ENCODE measurements at places on chromosomes 1 and 21.
A peak's percentile ranks its signal among the peaks of the same experiment; 100 is the strongest.

DNA sequence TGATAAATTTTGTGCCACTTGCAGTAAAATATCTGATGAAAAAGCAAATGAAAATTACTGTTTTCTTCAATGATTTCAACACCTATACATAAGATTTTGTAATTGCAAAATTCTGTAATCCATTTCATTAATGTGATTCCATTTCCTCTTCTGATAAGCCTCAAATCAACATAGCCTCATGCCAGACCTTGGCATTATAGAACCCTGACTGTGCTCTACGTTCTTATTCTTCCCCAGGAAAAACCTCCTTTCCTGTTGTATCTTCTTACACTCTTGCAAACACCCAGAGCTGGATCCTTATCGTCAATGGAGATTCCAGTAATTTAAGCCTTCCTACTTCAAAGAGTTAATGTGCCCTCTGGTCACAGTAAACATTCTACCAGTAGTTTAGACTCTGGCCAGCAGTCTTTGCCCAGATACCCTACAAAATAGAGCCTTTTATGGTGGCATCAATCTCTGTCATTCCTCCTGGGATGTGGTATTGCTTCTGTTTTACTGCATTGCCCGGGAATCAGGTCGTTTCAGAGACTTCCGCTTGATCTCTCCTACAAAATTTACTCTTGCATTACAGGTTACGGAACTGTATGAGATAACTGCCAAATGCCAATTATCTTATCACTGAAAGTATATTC lies 48.5 kb upstream of the CHRM3 start:
- DNase-seq = no peak

DNA sequence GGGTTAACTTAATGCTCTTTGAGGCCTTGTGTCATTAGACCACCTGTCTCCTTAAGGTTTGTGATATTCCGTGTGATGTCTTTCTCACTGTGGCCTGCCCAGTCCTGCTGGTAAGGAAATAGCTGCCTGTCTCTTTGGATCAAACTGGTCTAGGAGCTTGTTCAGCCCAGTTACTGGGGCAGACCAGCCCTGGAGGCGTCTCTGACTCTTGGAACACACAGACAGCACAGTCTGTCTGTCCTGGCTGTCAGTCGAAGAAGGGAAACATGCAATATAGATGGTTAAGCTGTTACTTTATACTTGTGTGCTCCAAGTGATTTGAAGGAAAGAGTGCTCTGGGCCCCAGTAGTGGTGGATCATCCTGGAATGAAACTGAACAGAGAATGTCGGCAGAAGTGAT lies 20.4 kb downstream of the PBX1 start:
- no peak for DNase-seq

GRCh38 chr1:214637722-214638458 lies 34.9 kb downstream of the CENPF start:
- DNase-seq = no peak

- no peak for DNase-seq
Observed at GRCh38 chr1:90133133-90133532, 138.2 kb downstream of the ZNF326 start.

DNA sequence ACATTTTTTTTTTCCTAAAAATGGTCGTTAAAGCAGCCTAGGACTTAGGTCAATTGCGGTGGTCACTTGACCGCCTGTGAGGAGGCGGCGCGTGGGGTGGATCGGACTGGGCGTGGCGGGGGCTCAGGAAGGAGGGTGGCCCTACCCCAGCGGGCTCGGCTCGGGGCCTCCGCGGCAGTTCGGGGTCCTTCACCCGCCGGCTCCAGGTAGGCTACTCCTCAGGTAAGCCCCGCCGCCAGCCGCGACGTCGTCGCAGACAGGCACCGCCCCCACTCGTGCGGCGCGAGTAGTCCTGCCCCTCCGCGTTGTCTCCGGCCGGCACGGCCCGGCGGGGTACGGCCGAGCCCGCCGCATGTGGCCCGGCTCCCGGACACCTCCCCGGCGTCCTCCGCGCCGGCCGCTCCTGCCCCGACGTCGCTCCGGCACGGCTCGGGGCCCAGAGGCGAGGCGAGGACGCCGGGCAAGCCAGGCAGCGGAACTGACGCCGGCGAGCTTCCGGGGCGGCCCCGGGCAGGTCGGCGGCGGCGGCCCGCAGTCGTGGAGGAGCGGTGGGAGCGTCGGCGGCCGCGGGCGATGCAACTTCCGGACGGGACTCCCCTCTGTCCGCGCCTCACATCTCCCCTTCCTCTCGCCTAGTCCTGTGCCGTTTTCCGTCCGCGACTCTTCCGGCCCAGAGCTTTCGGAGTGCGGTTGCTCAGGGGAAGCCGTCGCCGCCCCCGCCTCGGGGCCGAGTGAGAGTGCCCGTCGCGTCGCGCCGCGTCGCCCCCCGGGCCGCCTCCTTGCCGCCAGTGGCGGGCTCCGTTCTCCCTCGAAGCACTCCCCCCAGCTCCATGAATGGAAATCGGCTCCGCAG lies at the start of gene AGO3:
TSS of gene AGO3 (plus strand) at position 513 of the 853 bp plus-strand sequence. CDS start at position 835, 322 bp downstream.
- DNase-seq = peak; percentile 76

DNA sequence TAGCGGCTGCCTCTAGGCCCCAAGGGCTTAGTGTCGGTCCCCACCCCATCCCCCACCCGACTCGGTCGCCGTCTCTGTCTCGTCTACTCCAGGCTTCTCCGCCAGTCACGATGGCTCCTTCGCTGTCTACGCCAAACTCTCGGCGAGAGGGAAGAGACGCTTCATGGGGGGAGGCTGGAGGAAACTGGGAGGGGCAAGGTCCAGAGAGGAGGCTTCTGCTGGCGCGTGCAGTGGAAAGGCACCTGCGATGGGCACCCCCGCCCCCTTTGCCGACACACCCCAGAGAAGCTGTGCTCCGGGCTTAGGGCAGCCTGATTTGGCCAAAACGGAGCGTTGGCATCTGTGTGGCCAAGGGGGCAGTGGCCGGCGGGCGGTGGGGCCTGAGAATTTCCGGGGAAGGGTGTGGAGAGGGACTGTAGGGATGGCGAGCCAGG lies 1.2 kb upstream of the CSMD2 start:
- no peak for DNase-seq

GRCh38 chr1:154419620-154420571 lies 14.8 kb downstream of the IL6R start:
- DNase-seq = no peak

DNA sequence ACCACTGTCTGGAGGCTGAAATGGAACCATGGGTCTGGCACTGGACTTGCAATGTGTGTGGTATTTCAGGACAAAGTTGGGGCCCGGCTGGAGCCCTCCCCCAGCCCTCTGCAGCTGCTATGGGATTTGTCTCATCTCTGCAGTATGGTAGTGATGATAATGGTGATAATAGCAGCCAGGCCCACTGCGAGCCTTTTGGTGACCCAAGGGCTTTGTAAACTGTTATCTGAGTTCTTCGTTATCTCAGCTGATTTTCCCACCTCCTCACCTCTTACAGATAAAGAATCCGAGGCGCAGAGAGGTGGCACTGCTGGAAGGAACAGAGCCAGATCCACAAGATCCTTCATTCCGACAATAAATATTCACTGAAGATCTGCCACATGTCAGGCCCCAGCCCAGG lies 11.7 kb upstream of the WNT4 start:
- DNase-seq = no peak

- DNase-seq = no peak
Observed at GRCh38 chr1:39789571-39790110, 976 bp upstream of the BMP8B start.

DNA sequence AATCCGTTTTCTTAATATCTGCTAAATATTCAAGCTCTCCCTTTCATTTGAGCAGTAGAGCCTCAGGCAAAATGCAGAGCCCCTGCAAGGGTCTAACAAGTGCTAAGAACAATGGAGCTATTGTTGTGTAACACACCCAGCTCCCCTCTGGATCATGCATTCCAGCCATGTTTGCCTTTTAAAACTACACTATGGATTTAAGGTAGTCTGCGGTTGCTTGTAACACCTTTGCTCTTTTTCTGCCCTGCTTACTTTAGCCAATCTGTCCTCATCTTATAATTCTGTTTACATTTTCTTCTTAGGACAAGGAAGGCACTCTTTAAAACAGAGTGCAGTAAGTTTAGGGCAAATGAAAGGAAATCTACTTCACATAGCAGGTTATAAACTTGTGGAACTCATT lies 60.0 kb upstream of the C1orf105 start:
- no peak for DNase-seq

DNA sequence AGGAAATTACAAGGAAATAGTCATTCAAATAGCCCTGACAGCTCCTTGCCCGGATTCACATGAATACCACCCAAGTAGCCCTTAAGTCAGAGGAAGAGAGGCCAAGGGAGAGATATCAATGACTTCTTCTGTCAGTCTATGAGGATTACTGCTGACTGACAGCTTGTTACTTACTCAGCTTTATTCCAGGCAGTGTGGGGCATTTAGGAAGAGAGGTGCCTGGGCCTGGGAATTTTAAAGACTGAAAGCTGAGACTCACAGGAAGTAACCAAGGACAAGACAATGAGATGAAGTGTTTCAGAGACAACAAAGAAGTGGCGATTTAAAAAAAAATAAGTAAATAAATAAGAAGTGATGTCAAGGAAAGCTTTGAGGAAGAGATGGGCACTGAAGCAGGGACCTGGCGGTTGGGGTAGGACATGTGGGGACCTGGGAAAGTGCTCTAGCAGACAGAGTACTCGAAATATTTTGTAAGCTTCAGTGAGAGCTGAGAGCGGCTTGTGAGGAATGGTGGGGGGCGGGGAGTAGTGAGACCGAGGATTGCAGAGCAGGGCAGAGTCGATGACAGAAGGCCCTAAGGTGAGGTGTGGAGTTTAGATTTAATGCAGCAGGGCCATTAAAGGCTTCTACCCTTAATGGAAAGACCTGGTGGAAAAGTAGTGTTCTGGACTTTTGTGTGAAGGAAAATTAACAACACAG lies 58.9 kb downstream of the ST3GAL3 start:
- DNase-seq = no peak
